Activated CD4-positive, CD25-positive, alpha-beta regulatory T cell treated with anti-CD3 and anti-CD28 coated beads, Interleukin-2, amount 50 U/mL, for 24 hours (primary cell): ENCODE measurements at places on chromosomes 13 and 19.

GRCh38 chr19:13029893-13030292 lies 34.6 kb downstream of the NFIX start:
- ATAC-seq, result no peak

DNA sequence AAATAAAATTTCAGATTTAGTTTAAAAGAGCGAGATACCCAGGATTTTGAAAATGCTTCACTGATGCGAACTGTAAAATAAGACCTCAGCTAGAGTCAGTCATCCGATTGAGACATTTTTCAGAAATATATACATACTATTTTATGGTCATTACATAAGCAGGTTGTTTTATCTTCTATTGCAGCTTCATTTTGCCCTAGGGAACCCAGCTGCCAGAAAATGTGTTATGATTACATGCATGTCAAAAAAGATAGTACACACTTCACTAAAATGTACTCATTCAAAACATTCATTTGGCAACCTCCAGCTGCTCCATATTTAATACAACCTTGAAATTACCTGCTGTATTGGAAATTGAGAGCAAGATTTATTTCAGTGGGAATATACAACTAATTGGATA lies 483.8 kb upstream of the SLITRK6 start:
- ATAC-seq, result no peak

- ATAC-seq, result no peak
Observed at GRCh38 chr13:29925457-29926097, 75.2 kb upstream of the UBL3 start.

- ATAC-seq, result no peak
Observed at GRCh38 chr19:45182758-45183157, 4.2 kb downstream of the BLOC1S3 start.

- ATAC-seq, result no peak
Observed at GRCh38 chr13:98208606-98209005, 31.5 kb upstream of the RNF113B start.
